ENCODE measurements at places on chromosomes 12 and 14. TPM values are rescaled to one million over a fixed set of nuclear protein-coding genes. Genes with fewer than 3 reads are reported as not detected.

DNA sequence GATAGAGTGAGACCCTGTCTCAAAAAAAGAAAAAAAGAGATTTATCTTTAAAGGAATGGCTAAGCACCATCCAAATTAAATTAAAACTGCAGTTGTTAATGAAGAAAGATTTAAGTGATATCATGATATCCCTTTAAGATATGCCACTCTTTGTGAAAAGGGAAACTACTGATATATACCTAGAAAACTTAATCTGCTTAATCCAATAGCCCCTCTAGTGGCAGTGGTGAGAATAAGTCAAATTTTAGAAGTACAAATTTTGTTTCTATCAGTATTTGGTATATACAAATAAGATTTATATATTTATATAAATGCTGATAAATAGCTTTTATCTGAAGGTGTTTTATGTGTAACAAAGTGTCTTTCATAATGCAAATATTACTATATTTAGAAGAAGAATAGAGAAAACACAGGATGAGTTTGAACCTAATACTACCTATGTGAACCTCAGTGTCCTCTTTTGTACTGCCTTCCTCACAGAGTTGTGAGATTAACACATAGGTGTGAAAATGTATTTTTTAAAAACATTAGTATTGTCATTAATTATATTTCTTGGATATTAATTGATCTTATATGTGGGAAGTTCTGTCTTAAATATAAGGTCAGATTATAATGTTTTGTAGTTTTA, 51.4 kb upstream of the GARIN2 start:
- no peak for ATAC-seq

- ATAC-seq, result no peak
These were observed 201.1 kb downstream of the MED13L start for GRCh38 chr12:116076399-116076798.

- peak; percentile 59 for ATAC-seq
These were observed 435 bp downstream of the FOXM1 start for GRCh38 chr12:2876431-2877046.

DNA sequence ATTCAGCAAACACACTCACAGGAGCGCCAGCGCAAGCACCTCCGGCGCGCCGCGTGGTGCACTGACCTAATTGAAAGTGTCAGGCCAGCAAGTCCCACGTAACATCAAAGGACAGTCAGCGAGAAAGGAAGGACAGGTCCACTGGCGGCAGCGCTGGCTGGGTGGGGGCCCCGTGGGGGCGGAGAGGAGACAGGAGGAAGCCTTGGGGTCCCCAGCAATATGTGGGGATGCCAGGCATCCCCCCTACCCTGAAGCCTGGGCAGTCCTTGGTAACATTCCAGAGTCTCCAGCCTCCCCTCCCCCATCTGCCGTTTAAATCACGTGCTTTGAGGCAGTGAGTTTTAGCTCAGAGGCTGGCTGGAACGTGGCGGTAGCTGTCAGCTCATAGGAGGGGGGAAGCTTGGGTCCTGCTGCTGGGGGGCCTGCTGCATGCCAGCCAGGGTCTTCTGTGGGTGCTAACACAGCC, 159.2 kb downstream of the CALM1 start:
- no peak for ATAC-seq

DNA sequence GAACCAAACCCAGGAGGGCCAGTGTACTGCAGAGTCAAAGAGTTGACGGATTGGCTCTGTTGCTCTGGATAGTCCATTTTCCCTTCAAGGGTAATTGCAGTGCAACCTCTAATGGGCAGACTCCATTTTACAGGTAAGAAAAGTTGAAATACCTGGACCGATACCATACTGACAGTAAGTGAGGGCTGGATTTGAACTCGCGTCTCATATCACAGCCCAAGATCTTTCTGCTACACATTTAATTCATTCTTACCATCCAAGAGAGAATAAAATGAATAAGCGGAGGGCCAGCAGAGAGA, 356 bp upstream of the ZC3H14 start:
- peak; percentile 4 for ATAC-seq

DNA sequence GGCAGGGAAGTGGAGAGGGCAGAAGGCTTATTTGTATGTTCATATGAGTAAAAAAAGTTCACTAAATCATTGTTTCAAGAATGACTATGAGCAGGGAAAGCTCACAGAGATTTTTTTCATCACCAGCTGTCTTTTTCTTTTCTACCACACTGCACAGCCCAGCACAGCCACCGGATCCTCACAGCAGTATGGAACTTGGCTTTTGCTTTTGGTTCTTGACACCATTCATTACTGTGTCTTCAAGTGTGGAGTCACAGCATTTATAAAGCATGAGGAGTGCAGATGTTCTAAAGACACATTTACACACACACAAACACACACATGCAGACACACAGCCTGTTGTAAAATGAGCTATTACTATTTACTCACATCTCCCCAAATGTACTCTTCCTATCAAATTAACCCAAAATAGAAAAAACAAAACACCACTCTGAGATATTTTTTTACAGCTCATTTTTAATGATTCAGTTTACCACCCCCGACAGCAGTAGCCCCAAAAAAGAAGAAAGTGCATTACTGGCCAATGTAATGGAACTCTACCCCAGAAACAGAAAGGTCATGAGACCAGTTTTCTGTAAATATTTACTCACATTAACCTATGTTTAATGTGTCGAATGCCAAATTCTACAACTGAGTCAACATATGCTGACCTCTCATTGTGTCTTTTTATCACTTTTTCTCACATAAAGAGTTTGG, 60.5 kb downstream of the BTG1 start:
- ATAC-seq, result no peak

DNA sequence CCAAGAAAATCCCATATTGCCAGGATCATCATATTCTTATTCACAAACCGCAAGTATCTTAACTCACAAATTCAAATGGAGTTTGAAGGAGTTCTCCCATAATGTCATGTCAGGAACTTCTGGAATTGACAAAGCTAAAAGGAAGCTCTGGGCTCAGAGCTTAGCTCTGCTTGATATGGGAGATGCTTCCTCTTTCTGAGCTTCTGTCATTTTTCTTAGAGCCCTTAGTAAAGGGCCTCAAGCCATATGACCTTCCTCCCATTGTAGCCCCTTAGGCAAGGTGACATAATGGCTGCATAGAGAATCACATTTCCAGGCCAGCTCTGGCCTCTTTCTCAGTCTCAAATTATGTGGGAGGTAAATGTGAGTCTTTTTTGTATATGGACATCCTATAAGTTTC, 40.9 kb downstream of the SLC4A8 start:
- ATAC-seq, result no peak

- ATAC-seq, result no peak
These were observed 92.0 kb downstream of the TTLL5 start for GRCh38 chr14:75752907-75753594.

DNA sequence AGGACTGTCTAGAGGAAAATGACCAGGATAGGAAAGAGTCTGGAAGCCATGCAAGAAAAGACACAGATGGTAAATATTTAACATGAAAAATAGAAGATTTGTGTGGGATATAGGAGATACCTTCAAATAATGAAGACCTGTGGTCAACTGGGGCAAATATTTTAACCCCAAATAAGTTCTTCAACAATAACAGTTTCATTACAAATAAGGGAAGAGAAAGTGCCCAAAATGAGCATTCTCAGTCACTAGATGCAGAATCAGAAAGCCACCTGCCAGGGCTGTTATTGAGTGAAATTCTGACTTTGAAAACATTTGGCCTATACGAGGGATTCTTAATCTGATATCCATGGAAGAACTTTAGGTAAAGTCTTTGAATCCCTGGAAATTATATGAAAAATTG, 231.2 kb upstream of the PLEKHG7 start:
- no peak for ATAC-seq

GRCh38 chr14:54929556-54929955, 26.9 kb upstream of the GCH1 start:
- no peak for ATAC-seq

GRCh38 chr14:30938617-30939016, 64.3 kb downstream of the COCH start:
- ATAC-seq, result no peak

DNA sequence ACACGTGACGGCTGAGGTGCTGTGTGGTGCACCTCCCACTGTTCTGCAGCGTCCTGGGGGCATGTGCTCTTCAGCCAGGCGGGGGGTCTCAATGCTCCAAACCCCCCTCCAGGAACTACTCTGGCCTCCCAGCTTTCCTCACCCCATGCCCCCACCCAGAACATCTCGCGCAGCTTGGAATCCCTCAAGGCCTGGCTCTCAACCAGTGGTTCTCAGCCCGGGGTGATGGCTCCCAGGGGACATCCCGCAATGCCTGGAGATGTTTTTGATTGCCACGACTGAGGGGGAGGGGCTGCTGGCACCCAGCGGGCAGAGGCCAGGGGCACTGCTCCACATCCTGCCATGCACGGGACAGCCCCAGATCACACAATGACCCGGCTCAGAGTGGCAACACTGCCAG, 78.9 kb upstream of the DICER1 start:
- no peak for ATAC-seq

DNA sequence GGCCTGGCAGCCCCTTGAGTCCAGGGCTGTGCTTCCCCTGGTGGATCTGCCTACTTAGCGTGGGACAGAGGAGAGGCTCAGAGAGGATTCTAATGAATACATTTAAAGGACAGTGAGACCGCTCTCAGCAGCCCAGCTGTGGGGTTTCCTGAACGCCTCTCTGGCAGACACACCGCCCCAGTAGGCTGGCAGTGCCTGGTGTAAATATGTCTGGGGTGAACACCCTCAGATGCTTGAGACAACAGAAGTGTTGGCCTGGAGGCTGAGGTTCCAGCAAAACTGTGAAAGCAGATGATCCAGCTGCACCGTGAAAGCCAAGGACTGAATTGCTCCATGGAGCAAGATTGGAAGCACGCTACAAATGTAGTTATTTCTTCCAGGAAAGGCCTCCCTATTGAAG, 55.1 kb downstream of the LRRC74A start:
- ATAC-seq, result no peak

DNA sequence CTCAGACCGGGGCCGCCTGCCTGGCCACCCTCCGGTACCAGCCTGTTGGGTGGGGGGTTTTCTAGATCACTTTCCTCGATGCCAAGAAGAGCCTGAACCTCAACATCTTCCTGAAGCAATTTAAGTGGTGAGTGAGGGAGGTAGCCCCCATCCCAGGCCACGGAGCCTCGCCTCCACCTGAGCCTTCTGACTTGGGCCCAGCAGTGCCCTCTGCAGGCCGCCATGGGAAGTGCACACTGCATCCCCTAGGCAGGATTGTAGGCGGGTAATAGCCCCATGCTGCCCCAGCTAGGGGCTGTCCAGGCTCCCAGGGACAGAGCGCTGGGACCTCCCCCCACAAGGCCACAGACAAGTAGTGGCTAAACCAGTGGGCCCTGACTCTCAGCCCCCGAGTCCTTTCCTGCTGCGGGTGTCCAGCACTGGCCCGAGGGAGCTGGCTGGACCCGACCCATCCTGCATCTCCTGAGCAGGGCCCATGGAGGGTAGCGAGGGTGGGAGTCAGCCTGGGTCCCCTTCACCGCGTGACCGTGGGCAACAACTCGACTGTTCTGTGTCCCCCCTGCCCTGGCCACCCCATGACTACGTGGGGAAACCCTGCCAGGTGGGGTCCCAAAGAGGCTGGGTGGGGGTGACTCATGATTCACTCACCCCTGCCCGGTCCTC, 15.3 kb upstream of the ADSS1 start:
- peak; percentile 77 for ATAC-seq

- ATAC-seq, result peak; percentile 78
These were observed 48.7 kb downstream of the NEUROD4 start for GRCh38 chr12:55068416-55069010.

DNA sequence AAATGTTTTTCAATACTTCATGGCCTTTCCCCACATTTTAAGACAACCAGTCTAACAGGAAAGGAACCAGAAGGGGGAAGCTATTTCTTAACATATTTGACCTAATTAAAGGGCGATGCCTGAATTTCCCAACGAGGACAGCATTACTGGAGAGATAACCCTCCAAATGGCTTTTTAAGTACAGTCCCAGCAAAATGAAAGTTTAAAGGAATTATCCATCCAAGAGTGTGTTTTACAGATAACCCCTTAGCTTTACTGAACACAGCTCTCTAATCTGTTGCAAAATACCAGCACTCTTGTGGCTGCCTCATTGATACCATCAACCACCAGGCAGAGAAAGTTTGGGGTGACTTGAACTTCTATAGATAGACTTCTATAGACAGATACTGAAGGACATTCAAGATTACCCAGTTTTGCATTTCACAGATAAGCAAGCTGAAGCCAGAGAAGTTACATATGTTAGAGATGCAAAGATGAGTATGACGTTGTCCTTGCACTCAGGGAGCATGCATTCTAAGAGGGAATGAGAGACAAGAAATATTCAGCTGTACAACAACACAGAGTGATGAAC, 41.3 kb upstream of the DUSP6 start:
- no peak for ATAC-seq

GRCh38 chr12:530308-530707, 70.6 kb downstream of the B4GALNT3 start:
- ATAC-seq, result peak; percentile 73

DNA sequence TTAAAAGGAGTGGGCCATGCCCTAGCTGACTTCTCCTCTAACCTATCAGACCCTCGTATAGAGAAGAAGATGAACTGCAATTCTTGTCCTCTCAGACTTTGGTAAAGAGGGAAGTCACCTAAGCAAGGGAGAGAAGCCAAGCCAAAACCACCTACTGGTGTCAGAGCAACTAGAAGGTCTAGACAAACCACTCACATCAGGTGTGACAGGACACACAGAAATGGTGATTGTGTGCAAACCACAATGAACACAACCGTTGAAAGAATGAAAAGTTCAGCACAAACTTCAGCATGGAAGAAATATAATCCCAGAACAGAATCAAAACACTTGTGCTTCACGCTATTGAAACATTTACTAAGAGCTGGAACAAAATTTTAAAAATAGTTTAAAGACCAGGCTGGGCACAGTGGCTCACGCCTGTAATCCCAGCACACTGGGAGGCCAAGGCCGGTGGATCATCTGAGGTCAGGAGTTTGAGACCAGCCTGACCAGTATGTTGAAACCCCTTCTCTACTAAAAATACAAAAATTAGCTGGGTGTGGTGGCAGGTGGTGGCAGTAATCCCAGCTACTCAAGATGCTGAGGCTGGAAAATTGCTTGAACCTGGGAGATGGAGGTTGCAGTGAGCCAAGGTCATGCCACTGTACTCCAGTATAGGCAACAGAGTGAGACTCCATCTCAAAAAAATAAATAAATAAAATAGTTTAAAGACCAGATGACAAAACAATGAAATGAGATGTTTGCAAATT, 56.2 kb upstream of the NTF3 start:
- no peak for ATAC-seq

- ATAC-seq, result no peak
These were observed 64.0 kb upstream of the WSCD2 start for GRCh38 chr12:108065069-108065468.

- ATAC-seq, result no peak
These were observed 13.1 kb downstream of the CFAP54 start for GRCh38 chr12:96502477-96502876.

FBLN5 gene
- total RNA-seq, result 2.8 TPM

CHST11 gene
- 7.3 TPM for total RNA-seq

BICDL1 gene
- 32.6 TPM for total RNA-seq

IRF9 gene
- total RNA-seq, result 44.2 TPM

WNT5B gene
- total RNA-seq, result 9.8 TPM

ZNF891 gene
- total RNA-seq, result 0.64 TPM

CHD8 gene
- total RNA-seq, result 46.3 TPM

KCNJ8 gene
- total RNA-seq, result 1.1 TPM
